Motor neuron (in vitro differentiated cells): ENCODE measurements at places on chromosomes 7 and 10.
A peak's percentile ranks its signal among the peaks of the same experiment; 100 is the strongest.

DNA sequence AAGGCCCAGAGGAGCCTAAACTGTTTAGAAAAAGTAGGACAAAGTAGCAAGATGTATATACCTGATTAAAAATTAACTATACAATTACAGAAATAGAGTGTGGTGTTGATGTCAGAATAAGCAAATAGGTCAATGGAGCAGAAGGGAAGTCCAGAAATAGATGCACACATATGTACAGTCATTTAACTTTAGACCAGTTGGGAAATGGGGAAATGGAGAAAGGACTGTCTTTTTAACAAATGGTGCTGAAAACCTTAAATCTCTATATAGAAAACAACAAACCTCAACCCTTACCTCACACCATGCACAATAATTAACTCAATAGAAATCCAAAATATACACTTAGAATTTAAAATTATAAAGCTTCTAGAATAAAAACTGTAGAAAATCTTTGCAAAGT lies 72.2 kb downstream of the CH25H start:
- no peak for ATAC-seq

DNA sequence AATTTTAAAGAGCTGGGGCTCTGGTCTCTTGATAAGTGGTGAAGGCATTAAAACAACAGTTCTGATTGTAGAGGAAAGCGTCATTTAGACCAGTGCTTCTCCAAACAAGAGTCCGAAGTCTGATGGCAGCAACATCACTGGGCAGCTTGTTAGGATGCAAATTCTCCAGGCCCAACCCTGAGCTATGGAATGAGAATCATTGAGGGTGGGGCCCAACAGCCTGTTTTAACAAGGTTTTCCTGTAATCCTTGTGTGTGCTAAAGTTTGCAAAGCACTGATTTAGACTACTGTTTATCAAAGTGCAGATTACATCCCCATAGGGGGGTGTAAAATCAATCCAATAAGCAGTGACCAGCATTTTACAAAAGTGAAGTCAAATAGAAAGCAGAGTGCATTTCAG lies 2.6 kb upstream of the ZNRF2 start:
- no peak for ATAC-seq

- no peak for ATAC-seq
Measured at GRCh38 chr10:70378122-70378521, 4.3 kb downstream of the LRRC20 start.

- ATAC-seq, result peak; percentile 63
Measured at GRCh38 chr7:2192831-2193534, 39.8 kb downstream of the MAD1L1 start.

- no peak for ATAC-seq
Measured at GRCh38 chr7:155378959-155379871, 78.7 kb upstream of the EN2 start.

DNA sequence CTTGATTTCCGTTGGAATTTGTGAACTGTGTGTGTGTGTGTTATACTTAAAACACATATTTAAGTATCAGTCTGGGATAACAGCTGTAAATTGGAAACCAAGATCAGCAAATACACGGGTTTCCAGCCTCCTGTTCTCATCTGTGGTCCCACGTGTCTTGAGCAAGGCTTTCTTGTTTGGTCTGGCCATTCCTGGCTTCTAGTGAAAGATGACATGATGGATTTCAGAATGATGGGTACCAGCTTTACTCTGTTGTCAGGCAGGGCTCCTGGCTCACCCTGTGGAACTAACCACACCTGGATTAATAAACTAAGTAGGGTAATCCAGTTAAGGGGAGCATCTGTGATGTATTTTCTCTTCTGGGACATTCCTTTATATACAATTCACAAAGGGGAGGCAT lies 346.2 kb upstream of the AOAH start:
- ATAC-seq, result peak; percentile 50

GRCh38 chr7:117871778-117872538 lies 1.3 kb downstream of the CTTNBP2 start:
- ATAC-seq, result peak; percentile 64

- ATAC-seq, result no peak
Measured at GRCh38 chr10:89525556-89525955, 9.8 kb downstream of the SLC16A12 start.

GRCh38 chr7:89998554-89998953 lies 155.7 kb upstream of the STEAP1 start:
- ATAC-seq, result no peak

DNA sequence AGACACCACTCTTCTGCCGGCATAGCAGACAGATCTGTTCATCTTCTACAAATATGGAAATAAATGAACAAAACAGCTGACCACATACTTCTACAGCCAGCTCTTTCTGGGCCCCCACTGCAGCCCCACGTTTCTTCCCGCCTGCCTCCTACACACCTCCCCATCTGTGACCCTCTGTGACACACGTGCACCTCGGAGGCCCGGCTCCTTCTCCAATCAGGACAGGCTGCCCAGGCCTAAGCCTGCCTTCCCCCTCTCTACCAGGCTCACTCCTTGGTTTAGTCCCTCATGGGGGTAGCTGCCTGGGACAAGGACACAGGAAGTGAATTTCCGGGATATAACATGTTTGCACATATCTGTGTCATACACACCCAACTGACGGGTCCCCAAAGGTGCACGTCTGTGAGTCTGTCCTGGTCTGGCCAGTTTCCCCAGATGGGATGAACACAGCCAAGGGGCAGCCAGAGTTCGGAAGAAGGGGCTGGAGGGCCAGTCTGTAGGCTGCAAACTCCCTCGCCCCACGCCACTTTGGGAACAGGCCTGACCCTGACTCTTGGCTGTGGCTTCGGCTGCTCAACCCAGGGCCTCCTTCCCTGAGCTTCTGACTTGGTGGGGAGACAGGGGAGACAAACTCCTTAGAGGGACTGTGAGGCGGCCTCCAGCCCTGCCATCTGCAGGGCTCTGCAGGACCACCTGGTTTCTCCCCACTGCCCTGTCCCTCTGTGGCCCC lies 30.3 kb downstream of the PITRM1 start:
- no peak for ATAC-seq

DNA sequence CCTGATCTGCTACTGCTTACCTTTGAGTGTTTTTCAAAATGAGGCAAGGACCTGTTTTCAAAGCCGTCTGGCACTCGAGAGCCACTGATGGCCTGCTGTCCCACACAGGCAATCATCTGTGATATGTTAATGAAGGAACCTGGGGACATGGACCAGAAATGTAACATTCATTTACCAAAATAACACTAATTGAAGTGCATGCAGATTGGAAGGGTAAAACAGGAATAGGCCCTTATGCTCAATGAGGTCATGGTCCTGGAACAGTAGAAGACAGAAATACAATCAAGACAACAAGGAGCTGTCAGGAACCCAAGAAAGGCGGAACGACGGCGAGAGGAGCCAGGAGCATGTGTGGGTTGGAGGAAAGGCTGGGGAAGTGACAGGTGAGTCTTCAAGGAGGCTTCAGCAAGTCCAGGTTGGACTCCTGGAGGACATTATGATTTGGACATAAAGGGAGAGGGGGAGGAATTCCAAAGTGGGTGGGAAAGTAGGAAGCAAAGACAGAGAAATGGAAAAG lies 28.3 kb downstream of the POLR3A start:
- no peak for ATAC-seq

GRCh38 chr7:1386623-1387220 lies 72.5 kb downstream of the MICALL2 start:
- peak; percentile 94 for ATAC-seq

GRCh38 chr7:67407392-67408071 lies 410.9 kb downstream of the TYW1 start:
- peak; percentile 54 for ATAC-seq

DNA sequence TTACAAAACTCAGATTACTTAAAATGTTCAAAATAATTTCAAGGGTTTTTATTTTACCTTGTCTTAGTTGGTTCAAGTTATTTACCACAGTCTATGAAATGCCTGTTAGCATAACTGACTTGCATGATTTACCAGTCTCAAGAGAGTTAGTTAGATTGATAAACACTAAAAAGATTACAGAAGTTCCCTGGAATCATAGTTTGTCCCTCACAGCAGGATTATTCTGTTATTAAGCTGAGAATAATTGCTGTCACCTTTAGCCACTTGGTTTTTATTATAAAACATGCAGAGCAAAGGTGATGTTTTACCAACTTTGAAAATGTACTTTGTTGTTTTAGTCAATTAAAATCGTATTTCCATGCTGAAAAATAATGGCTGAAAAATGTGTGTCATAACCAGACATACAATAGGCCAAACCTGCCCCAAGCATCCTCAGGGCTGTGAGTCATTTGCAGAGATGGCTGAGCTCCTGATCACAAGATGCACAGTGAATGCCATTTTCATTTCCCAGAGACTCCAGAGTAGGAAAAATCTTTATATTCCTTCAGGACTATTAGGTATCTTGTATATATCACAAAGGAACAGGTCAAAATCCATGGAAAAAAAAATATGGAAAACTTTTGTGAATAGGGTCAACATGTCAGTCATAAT lies 87.8 kb upstream of the DKK1 start:
- peak; percentile 69 for ATAC-seq

DNA sequence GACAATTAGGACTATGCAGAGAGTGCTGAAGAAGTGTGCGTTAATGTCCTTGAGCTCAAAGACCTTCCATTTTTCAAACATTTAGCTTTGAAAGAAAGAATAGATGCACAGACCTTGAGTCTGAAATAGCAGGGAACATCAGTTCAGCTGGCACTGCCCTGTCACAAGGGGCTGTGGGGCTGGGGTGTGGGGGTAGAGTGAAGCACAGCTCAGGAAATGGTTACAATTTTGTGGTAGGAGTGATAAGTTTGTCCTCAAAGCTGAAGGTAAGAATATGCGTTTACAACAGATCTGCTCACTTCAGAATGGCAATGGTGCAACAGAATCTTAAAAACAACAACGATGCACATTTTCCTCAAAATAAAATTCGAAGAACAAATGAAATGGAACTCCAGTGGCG lies 33.6 kb downstream of the SMKR1 start:
- no peak for ATAC-seq

GRCh38 chr10:86632009-86632800 lies 22.1 kb upstream of the OPN4 start:
- peak; percentile 98 for ATAC-seq

DNA sequence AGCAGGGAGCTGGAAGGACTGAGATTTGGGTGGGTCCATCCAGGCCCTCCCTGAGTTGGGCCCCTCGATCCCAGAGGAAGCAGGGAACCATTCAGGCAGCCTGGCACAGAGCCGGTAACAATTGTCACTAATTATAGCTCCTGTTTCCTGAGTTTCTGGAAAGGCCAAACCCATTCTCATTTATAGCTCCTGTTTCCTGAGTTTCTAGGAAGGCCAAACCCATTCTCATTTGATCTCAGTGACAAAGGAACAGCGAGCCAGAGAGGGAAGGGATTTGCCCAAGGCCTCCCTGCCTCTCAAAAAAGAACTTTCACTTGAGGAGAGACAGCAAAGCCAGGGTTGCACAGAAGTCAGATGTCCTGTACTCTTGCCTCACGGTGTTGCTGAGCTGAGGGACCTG lies 521.9 kb downstream of the TYW1 start:
- no peak for ATAC-seq

DNA sequence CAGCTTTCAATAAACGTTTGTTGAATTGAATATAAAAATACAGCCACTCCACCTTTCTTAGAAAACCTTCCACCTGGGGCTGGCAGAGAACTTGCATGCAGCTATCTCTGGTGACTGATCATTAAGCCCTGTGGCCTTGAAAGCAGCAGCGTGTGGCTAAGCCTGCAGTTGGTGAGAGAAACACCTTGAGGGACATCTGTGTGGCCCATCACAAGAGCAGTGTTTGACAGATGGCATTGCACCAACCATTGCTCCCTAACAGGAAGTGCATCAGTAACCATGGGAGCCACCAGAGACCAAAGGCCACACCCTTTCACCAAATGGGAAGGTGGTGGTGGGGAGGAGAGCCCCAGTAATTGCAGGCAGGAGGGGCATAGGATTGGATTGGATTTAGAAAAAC lies 22.4 kb downstream of the RHOBTB1 start:
- ATAC-seq, result no peak

- ATAC-seq, result peak; percentile 94
Measured at GRCh38 chr7:78528964-78529363, 730.4 kb downstream of the PHTF2 start.

DNA sequence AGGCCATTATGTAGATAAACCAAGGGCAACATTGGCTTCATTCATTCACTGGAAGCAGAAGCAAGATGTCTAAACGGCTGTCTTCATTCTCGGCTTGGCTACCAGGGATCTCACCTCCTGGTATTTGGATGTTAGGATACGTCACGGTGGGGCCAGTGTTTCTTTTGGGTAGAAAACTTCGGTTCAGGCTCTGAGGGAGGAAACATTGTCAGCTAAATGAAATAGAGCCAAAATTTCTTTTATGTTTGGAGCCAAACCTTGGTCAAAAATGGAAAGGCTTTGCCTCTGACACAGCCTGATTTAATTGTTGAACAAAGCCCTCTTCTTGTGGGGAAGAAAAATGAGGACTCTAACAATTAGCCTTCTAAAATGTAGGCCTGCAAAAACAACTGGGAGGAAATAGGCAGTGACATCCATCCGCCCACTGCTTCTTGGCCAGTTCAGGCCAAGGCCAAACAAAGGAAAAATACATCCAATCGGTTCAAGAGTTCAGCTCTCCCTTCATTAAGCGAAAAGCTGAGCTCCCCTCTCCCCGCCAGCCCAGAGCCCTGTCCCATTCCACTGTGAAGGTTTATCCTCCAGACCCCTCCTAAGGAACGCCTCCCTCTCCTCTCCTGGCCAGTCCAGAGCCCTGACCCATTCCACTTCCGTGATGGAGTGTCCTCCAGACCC lies 44.4 kb downstream of the PFKFB3 start:
- no peak for ATAC-seq
